Bronchus fibroblast of lung (primary cell): ENCODE measurements at places on chromosomes 5 and 9. TPM values are rescaled to one million over a fixed set of nuclear protein-coding genes. Genes with fewer than 3 reads are reported as not detected.

C9orf50 gene
- 0.50 TPM in 1 of 2 replicates, not detected in the other for total RNA-seq

CPLANE1 gene
- total RNA-seq, result 5.9 and 8.9 TPM in 2 replicates

DMRT3 gene
- not detected in 2 replicates for total RNA-seq

GFI1B gene
- under 0.01 TPM in 1 of 2 replicates, not detected in the other for total RNA-seq

DIRAS2 gene
- not detected in 2 replicates for total RNA-seq
